ENCODE measurements at places on chromosomes 6 and 20. TPM values are rescaled to one million over a fixed set of nuclear protein-coding genes. Genes with fewer than 3 reads are reported as not detected.

The CLIC5 gene
- 3.4 TPM for total RNA-seq

The MICB gene
- 3.2 TPM for total RNA-seq

DNA sequence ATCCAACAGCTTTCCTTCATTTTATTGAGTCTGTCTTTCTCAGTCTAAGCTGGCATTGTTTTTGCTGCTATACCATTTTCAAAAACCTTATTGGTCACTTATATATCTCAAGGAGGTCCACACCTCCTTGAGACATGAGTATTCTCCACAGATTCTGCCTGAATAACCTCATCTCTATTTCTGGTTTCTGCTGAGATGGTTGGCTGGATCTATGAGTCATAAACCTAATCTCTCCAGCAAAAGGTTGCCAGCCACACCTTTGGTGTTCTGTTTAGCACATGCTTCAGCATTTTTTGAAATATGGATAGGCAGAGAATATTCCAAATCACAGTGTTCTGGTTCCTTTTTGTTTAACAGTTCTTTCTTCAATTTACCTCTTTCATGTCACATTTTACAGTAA lies 40.8 kb upstream of the TMEM244 start:
- no peak for DNase-seq

GRCh38 chr20:18662279-18663040 lies 74.6 kb downstream of the DTD1 start:
- DNase-seq: no peak

- no peak for DNase-seq
Measured at GRCh38 chr6:41801380-41801779, 13.9 kb downstream of the TOMM6 start.

The ASIP gene
- not detected for total RNA-seq

The C6orf141 gene
- total RNA-seq: 14.2 TPM

GRCh38 chr6:136728976-136729515 lies 63.2 kb downstream of the MAP3K5 start:
- no peak for DNase-seq

- no peak for DNase-seq
Measured at GRCh38 chr6:168905451-168906090, 348.1 kb downstream of the THBS2 start.

The COL20A1 gene
- total RNA-seq: not detected

GRCh38 chr6:161360520-161360919 lies 86.7 kb upstream of the AGPAT4 start:
- DNase-seq: no peak

DNA sequence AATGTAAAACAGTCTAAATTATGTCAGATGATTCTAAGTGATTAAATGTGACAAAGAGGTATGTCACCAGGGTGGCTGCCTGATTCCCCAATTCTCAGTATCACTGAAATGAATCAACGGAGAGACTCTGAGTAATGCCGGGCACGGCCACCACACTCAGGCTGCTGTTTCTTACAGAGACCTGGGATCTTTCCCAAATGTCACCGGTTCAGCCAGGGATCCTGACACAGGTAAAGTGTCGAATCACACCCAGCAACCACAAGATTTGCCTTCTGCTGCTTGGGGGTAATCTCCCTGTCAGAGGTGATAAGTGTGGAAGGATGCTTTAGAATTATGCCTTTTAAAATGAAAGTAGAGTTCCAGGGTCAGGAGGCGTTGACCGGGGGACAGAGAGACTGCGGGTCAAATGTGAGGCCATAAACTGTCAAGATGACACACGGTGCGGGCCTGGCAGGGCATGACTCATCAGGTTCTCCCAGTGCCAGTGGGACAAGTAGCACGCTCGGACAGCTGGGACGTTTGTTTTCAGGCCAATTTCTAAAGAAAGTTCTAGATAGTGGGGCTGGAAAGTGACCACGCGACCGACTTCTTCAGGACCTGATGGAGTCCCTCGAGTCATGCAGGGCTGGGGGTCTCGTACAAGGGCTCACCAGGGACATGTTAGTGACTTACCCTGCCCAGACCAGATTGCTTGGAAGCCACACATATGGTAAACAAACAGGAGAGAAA lies 48.9 kb downstream of the PRDM1 start:
- no peak for DNase-seq

DNA sequence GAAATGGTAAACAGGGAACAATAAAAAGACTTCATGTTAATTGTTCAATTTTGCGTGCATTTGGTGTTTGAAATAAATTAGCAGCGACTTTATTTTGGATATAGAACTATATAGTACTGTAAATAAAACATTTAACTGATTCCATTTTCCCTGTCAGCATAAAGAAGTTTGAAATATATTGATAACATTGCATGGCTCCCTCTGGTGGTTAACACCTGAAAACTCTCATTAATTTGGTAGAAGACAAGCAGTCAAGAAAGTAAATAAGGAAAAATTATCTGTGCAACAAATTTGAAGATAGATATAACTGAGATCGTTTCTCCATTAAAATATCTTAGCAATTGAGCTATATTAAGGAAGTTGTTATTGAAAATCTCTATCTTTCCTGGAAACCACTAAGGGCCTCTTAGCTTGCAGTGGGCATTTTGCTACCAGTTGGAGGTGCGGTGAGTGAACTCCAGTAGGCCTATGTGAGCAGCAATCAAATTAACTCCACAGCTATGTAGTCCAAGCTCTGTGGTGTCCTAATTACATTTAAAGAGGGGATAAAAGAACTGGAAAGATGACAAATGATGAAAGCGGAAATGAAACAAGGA lies 435.7 kb upstream of the FKBP1C start:
- DNase-seq: no peak

DNA sequence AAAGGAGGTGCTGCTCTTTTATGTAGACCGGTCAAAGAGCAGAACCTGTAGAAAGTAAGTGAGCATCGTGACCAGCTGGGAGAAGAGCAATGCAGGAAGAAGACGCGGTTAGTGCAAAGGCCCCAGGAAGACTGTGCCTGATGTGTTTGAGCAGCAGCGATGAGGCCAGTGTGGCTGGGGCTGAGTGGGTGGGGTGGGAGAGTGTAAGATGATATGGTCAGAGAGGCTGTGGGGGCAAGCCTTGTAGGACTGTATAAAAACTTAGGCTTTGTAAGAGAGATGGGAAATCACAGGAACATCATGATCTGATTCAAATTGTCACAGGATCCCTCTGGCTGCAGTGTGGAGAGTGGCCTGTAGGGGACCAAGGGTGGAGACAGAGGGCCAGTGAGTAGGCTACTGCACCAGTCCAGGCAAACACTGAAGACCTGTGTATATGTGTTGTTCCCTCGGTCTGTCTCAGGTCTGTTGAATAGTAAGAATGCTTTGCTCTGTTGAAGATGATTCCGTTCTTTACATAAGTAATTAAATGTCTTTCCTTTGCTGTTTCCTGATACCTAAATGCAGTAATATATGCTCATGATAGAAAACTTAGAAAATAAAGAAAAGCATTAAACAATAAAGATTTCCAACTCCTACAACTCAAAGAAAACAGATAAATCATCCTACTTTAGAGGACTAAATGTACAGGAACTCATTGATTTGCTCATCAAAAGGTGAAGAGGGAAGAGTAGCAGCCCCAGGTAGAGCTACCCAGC lies 23.6 kb upstream of the WFDC2 start:
- DNase-seq: no peak

The ZNF311 gene
- total RNA-seq: 0.25 TPM

GRCh38 chr20:54692168-54692887 lies 216.9 kb downstream of the DOK5 start:
- no peak for DNase-seq

- DNase-seq: no peak
Measured at GRCh38 chr6:252775-253535, 39.3 kb upstream of the DUSP22 start.

GRCh38 chr6:74256781-74257180 lies 560.8 kb downstream of the CD109 start:
- no peak for DNase-seq
